Activated CD4-positive, alpha-beta memory T cell treated with anti-CD3 and anti-CD28 coated beads, Interleukin-2, amount 10 ng/mL, durations not matched to agents 7 days and 5 days (primary cell): ENCODE measurements at places on chromosomes 1 and 21. TPM values are rescaled to one million over a fixed set of nuclear protein-coding genes. Genes with fewer than 3 reads are reported as not detected.
A peak's percentile ranks its signal among the peaks of the same experiment; 100 is the strongest.

DNA sequence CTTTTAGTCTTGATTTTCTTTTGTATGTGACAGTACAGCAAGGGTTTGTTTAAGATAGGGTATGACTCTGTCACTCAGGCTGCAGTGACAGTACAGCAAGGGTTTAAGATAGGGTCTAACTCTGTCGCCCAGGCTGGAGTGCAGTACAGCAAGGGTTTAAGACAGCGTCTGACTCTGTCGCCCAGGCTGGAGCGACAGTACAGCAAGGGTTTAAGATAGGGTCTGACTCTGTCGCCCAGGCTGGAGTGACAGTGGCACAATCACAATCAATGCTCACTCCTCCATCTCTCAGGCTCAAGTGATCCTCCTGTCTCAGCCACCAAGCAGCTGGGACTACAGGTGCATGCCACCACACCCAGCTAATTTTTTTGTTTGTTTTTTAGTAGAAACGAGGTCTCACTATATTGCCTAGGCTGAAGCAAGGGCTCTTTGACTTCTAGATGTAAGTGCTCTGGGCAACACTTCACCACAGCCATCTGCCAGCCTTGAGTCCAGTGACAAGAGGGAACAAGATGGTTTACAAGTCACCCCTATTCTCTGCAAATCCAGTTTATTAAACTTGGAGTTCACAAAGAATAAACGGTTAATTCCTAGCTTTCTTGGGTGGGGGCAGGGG is 965 bp upstream of the SH2D5 start:
- peaks cover 19% of the 10 kb centered on the region for H3K4me1 ChIP-seq
- H3K4me3 ChIP-seq, result peak overlapping the region; percentile 75
- peaks cover 21% of the 10 kb centered on the region for H3K36me3 ChIP-seq
- H3K27me3 ChIP-seq, result peaks cover 37% of the 10 kb centered on the region

GRCh38 chr1:9112961-9113880 is 15.7 kb downstream of the GPR157 start:
- no peaks in the 10 kb centered on the region for H3K36me3 ChIP-seq
- H3K27me3 ChIP-seq, result no peaks in the 10 kb centered on the region
- no peak overlapping the region for H3K4me3 ChIP-seq
- DNase-seq, result no peak
- H3K27ac ChIP-seq, result no peak overlapping the region
- peaks cover 28% of the 10 kb centered on the region for H3K4me1 ChIP-seq

- no peak overlapping the region for H3K27ac ChIP-seq
- no peak overlapping the region for H3K4me3 ChIP-seq
- H3K27me3 ChIP-seq, result no peaks in the 10 kb centered on the region
- H3K36me3 ChIP-seq, result no peaks in the 10 kb centered on the region
These were observed 42.0 kb upstream of the LHX8 start for GRCh38 chr1:75092141-75092540.

DNA sequence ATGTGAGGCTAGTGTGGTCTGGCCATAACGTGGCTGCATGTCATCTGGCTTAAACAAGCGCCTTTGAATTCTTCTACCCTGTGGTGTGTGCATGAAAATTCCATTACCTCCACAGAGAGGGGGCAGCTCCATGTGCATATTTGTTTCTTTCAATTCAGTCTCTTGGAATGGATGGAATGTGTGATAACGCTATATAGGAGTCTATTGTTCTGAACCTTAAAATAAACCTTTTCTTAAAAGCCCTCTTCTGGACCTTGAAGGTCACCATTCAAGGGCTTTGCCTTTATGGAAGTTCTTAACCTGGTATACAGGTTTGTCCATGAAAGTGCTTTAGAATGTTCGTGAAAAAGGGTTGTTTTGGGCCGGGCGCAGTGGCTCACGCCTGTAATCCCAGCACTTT is 118.2 kb upstream of the ADGRL2 start:
- no peak for DNase-seq
- no peak overlapping the region for H3K27ac ChIP-seq
- no peaks in the 10 kb centered on the region for H3K27me3 ChIP-seq
- H3K4me3 ChIP-seq, result no peak overlapping the region
- H3K4me1 ChIP-seq, result no peaks in the 10 kb centered on the region

TBX19 gene
- 2.4 TPM for total RNA-seq

GRCh38 chr1:25030674-25031589 is 100.9 kb upstream of the RUNX3 start:
- peak overlapping the region; percentile 93 for H3K27ac ChIP-seq
- H3K4me3 ChIP-seq, result peak overlapping the region; percentile 72

- DNase-seq, result no peak
- no peaks in the 10 kb centered on the region for H3K4me1 ChIP-seq
- H3K36me3 ChIP-seq, result no peaks in the 10 kb centered on the region
- H3K27me3 ChIP-seq, result peaks cover 18% of the 10 kb centered on the region
- no peak overlapping the region for H3K27ac ChIP-seq
- H3K4me3 ChIP-seq, result no peak overlapping the region
These were observed 242.4 kb upstream of the CAMK1G start for GRCh38 chr1:209341146-209341545.

DNA sequence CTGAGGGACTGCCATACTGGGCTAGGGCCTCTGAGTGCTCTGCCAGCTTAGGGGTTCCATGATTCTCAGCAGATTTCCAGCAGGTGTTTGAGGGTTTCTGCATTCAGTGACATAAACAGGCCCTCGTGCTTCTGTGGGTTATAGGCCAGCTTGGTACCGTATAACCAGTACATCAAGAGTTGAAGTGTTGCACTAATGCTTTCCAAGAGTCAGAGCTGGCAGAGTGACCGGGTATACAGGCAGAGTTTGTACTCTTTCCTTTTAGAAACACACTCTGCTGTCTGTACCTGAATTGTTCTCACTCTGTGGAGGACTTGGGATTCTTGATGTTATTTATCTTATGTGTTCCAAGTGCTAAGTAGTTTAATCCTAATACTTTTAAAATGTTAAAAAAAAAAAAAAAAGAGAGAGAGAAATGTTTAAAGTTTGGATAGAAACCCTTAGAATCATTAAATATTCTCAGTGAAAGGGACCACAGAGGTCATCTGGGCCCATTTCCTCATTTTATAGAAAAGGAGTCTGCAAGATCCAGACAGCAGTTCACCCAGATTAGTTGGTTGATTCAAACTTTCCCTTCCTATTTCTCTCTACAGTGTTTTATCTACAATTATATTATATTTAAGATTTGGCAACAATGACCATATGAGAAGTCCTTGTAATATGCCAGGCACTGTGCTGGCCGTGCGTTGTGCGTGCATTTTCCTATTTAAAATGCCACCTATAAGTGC is 325.8 kb downstream of the KIF26B start:
- no peak overlapping the region for H3K4me3 ChIP-seq
- no peaks in the 10 kb centered on the region for H3K36me3 ChIP-seq
- H3K27ac ChIP-seq, result no peak overlapping the region

KRTAP19-7 gene
- total RNA-seq, result not detected

KCNE1 gene
- not detected for total RNA-seq

DNA sequence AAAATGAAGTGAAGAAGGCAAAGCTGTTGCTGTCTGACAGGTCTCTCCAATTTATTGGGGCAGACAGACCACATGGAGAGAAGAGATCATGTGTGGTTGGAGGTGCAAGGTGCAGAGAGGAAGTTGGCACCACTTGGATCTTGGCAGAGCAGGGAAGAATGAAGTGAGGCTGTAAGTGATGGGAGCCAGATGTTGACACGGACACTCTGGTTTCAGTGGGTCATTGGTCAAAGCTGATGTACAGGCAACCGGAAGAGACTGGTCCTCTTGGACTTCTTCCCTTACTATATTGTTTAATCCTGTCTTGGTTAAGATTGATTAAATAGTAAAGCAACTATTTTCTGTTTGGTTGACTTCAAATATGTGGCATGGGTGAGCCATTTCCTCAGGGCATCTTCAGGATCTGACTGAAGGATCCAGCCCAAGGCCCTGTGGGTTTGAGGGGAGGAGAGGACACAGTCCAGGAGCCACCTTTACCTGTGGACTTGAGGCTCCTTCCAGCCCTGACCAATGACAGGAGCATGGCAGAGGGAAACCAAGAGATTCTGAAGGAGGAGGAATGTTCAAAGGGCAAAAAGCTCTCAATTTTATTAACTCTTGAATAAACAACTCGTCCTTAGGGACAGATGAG is 49.4 kb downstream of the NENF start:
- H3K4me1 ChIP-seq, result peaks cover 10% of the 10 kb centered on the region
- H3K27me3 ChIP-seq, result peaks cover 18% of the 10 kb centered on the region
- H3K36me3 ChIP-seq, result no peaks in the 10 kb centered on the region

STIL gene
- 40.8 TPM for total RNA-seq

GRCh38 chr1:39269791-39270342 is 65.4 kb downstream of the MACF1 start:
- H3K27ac ChIP-seq, result peak overlapping the region; percentile 38
- no peak for DNase-seq
- H3K4me3 ChIP-seq, result no peak overlapping the region

TPTE gene
- total RNA-seq, result not detected

ADCY10 gene
- 0.05 TPM for total RNA-seq

- H3K4me3 ChIP-seq, result peak overlapping the region; percentile 39
- H3K4me1 ChIP-seq, result peaks cover 64% of the 10 kb centered on the region
- peak overlapping the region; percentile 47 for H3K27ac ChIP-seq
- no peaks in the 10 kb centered on the region for H3K27me3 ChIP-seq
These were observed 1.6 kb upstream of the RUNX3 start for GRCh38 chr1:24931468-24932231.

DNA sequence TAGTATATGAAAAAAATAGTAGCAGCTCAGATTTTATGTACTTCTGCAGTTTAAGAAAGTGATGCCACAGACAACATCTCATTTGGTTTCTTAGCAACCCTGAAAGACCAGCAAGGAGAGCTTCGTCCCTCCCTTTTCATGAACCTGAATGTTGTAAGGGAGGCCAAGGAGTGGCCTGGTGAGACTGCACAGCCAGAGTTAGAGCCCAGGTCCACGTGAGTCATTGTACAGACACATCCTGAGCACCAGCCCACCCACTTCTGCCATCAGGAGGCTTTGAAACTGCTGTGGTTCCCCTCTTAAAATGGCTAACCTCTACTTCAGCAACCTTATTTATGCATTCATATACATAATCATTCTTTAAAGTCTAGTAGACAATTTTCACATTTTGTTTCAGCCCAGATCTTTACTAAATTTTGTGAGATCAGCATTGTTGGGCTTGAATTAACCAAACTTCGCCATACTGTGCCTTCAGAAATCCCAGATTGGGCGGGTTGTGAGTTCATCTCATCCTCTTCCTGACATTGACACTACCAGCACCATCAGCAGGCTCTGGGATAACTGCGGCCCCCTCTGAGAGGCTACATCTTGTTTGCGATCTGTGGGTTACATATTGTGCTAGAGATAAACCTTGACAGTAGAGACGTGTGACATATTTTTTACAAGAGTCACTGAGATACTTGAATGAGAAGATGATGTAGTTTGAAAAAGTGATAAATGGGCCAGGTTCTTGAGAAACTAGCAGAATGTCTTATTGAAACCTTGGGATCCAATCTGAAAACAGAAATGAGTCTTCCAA is 106.7 kb downstream of the CAMTA1 start:
- H3K27me3 ChIP-seq, result no peaks in the 10 kb centered on the region
- no peak overlapping the region for H3K27ac ChIP-seq
- no peaks in the 10 kb centered on the region for H3K4me1 ChIP-seq
- no peak overlapping the region for H3K4me3 ChIP-seq
- no peaks in the 10 kb centered on the region for H3K36me3 ChIP-seq

- H3K4me1 ChIP-seq, result peaks cover 3% of the 10 kb centered on the region
- H3K27me3 ChIP-seq, result peaks cover 38% of the 10 kb centered on the region
- H3K4me3 ChIP-seq, result peak overlapping the region; percentile 57
- H3K36me3 ChIP-seq, result no peaks in the 10 kb centered on the region
- no peak for DNase-seq
These were observed 39.0 kb upstream of the SYNC start for GRCh38 chr1:32741413-32742198.

- DNase-seq, result no peak
- no peaks in the 10 kb centered on the region for H3K4me1 ChIP-seq
- no peaks in the 10 kb centered on the region for H3K27me3 ChIP-seq
These were observed 199.4 kb upstream of the PTBP2 start for GRCh38 chr1:96521994-96522760.

- peaks cover 13% of the 10 kb centered on the region for H3K27me3 ChIP-seq
- peak; percentile 60 for DNase-seq
- peaks cover 75% of the 10 kb centered on the region for H3K4me1 ChIP-seq
- peak overlapping the region; percentile 57 for H3K27ac ChIP-seq
These were observed 56.7 kb downstream of the S1PR1 start for GRCh38 chr1:101293461-101294051.

IL22RA1 gene
- total RNA-seq, result not detected

DNA sequence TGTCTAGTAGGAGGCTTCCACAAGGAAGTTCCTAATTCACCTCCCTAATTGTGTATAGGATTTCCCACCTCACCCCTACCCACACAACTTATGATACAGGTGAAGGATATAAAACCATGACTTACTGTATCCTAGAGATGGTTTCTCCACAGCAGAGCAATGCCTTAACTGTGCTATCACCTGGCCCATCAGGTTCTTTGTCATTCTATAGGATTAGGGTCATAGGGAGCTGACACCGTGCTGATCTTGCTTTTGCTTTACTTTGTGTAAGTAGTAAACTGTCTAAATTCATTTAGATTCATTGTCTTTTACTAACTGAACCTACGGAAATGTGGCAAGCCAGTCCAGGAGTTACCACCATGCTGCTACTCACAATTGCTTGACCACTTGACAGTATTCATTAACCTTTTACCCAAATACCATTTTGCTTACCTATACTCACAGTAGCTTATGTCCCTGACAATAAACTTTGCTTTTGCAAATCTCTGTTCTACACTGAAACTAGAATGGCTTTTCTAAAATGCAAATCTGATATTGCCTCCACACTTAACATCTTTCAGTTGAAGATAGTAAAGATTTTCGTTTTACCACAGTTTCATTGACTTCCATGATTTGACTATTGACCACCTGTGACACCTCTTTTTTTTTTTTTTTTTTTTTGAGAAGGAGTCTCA is 147.6 kb downstream of the IFI44 start:
- no peak overlapping the region for H3K27ac ChIP-seq
- DNase-seq, result no peak
- no peaks in the 10 kb centered on the region for H3K27me3 ChIP-seq
- H3K4me3 ChIP-seq, result no peak overlapping the region

GRCh38 chr1:154253671-154254070 is 18.8 kb upstream of the HAX1 start:
- H3K27me3 ChIP-seq, result no peaks in the 10 kb centered on the region
- no peak overlapping the region for H3K27ac ChIP-seq
- no peak for DNase-seq
- H3K4me1 ChIP-seq, result no peaks in the 10 kb centered on the region
- H3K36me3 ChIP-seq, result peaks cover 79% of the 10 kb centered on the region
- H3K4me3 ChIP-seq, result no peak overlapping the region

GRCh38 chr1:28193701-28194161 is 17.2 kb upstream of the PTAFR start:
- DNase-seq, result no peak
- no peak overlapping the region for H3K27ac ChIP-seq
- H3K36me3 ChIP-seq, result peaks cover 28% of the 10 kb centered on the region
- H3K27me3 ChIP-seq, result peaks cover 14% of the 10 kb centered on the region
- H3K4me1 ChIP-seq, result peaks cover 22% of the 10 kb centered on the region
- H3K4me3 ChIP-seq, result no peak overlapping the region
